Caki2 (cell line): ENCODE measurements at places on chromosomes 3 and 15. TPM values are rescaled to one million over a fixed set of nuclear protein-coding genes. Genes with fewer than 3 reads are reported as not detected.

The CYP1A2 gene
- not detected in 2 replicates for total RNA-seq

DNA sequence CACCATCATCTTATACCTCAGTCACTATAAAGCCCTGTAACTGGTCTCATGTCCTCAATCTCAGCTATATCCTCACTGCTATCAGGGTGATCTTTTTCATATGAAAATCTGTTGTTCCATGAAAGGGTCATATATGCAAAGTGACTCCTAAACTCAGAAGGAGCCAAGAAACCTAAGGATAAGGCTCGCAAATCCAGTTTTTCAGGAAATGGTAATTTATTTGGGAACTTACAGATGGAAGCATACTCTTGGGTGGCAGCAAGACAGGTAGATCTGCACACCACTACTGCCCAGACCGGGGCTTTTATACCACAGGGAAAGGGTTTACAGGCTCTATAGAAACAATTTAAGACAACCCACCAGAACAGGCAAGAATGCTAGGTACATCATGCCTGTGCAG, 272.3 kb downstream of the UBE2E2 start:
- DNase-seq = no peak

GRCh38 chr3:68206524-68207117, 552.2 kb upstream of the SUCLG2 start:
- no peak for DNase-seq

- DNase-seq = no peak
Observed at GRCh38 chr3:123054109-123054778, 12.6 kb upstream of the PDIA5 start.

DNA sequence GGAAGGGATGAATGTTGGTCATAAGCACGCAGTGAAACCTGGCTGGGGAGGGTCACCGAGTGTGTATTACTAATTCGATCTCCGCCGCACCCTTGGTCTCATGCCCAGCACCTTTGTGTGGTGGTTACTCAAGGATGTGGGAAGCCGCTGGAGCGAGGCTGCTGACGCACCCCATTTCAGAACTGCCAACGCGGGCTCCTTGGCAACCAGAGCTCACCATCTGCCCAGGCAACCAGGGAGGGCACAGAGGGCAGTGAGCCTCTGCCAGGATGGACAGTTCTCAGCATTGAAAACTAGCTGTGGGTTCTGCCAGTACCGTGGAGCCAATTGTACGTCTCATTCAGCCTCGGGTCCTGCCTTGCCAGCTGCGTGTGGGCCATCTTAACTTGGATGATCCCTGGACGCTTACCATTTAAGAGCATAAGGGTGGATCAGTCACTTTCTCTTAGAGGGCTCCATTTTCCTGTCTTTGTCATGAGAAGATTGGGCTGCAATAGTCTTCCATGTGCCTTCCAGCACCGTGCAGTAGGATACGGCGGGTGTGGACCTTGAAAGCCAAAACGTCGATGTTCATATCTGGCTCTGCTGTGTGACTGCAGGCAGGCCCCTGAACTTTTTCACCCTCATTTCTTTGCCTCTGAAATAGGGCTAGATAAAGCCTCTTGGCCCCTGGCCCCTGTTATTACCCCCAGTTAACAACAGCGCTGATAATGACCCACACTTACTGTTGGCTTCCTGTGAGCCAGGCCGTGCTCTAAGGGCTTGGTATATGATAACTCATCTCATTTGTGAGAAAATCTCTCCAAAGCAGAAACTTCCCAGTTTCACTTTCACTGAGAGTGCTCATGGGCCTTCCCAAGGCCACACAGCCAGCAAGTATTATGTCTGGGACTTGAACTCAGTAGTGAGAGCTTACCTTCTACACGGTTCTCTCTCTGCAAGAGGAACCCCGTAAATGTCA, 238.8 kb downstream of the OPA1 start:
- peak; percentile 90 for DNase-seq

- no peak for DNase-seq
Observed at GRCh38 chr15:80989081-80989517, 520 bp downstream of the MESD start.

GRCh38 chr3:33921608-33922007, 123.2 kb downstream of the PDCD6IP start:
- no peak for DNase-seq

GRCh38 chr3:71168880-71169411, 414.6 kb downstream of the FOXP1 start:
- no peak for DNase-seq

- no peak for DNase-seq
Observed at GRCh38 chr3:154981664-154982063, 98.5 kb upstream of the MME start.
